ENCODE measurements at places on chromosomes 7 and 10.

DNA sequence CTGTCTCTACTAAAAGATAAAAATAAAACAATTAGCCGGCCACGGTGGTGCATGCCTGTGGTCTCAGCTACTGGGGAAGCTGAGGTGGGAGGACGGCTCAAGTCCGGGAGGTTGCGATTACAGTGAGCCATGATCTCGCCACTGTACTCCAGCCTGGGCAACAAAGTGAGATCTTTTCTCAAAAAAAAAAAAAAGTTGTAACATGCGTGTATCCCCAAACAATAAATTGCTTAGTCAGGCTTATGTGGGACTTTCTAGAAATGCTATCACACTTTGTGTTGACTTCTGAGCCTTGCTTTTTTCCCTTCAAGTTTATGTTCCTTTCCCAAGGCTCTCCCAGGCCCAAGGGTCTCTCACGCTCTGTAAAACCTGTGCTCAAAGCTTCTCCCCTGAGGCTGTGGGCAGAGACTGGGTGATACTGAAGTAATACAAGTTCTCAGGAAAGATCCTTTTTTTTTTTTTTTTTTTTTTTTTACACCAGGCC, 88.0 kb upstream of the TNS3 start:
- no peak for DNase-seq

DNA sequence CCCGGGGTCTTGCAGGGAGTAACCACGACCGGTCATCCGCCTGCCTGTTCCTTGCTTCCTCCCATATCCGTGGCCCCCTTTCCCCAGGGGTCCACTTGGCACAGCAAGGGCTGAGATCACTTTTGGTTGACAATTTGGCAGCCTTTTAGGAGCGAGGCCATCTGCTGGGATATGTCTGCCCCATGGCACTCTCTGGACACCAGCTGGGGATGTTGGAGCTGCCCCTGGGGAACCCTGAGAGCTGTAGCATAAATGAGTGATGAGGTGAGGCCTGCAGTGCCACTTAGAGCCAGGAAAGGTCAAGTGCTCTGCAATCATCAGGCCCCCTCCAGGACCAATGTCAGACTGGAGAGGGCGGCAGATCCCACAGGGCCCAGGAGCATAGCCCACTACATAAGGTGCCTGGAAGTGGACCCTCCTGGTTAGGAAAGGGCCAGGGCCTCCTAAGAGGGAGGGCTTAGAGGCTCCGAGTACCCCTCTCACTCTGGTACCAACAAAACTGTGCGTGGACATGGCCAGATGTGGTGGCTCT, 92.1 kb downstream of the HIP1 start:
- no peak for DNase-seq

DNA sequence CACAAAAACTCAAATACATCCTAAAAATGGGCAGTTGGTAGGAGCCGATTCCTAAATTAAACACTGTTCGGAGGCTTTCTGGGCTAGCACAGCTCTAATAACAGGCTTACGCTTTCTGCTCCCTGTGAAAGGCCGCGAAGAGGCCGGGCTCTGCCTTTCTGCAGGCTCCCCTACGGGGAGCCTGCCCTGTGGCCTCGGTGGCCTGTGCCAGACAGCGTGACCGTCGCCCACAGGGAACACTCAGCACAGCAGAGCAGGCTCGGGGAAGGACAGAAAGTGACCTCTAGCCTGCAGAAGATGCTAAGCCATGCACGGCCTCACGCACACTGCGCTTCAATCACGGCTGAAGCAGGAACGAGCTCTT, 64.2 kb downstream of the DIP2C start:
- no peak for DNase-seq

GRCh38 chr10:46305079-46305818, 18.5 kb downstream of the ANTXRL start:
- no peak for DNase-seq

DNA sequence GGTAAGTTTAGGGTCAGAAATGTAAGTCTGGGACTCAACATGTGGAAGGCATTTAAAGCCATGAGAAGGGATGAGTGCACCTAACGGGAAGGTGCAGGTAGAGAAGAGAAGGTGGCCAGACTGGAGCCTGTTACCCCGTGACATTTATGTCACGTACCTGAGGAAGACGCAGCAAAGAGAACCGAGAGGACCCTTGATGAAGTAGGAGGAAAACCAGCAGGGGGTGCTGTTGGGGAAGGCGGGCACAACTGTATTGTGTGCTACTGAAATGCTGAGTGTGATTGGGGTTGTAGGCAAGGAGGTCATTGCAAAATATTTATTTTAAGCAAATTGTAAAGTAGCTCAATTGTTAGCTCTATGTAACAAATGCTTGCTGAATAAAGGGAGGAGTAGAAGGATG, 338.2 kb upstream of the PRKCQ start:
- DNase-seq, result peak; percentile 54

DNA sequence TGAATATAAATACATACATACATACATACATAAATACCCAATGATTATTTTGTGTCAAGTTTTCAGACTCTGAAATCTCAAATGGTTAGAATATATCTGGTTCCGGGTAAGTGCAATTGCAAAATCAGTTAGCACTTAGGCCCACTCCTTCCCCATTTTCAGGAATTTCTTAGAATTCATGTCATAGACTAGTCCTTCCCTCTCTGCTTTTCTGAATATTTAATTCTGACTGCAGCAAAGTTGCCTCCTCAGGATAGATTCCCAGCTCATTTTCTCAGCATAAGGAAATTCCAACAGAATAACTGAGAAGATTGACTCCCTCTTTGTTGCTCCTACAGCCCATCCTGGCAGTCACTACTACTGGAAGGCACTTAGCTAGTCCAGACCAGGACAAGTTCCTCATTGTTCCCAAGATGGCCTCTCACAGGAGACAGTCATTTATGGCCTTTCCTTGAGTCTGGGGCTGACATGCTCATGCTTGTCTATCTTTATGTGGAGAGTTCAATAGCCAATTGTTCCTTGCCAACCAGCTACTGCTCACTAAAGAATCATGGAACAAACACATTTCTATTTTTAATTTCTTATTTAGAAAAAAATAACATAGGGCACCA, 142.9 kb upstream of the ITGB1 start:
- DNase-seq, result no peak

DNA sequence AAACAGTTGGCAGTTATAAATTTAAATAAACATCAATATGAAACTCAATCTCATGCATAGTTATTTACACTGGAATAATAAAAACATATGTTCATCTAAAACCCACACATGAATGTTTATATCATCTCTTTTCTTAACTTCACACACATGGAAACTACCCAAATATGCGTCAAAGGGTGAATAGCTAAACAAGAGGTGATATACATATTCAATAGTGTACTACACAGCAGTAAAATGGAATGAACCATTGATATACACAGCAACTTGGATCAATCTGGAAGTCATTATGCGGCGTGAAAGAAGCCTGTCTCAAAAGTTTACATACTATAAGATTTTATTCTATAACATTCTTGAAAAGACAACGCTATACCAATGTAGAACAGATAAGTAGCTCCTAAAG, 282.5 kb upstream of the POM121L12 start:
- DNase-seq, result no peak

DNA sequence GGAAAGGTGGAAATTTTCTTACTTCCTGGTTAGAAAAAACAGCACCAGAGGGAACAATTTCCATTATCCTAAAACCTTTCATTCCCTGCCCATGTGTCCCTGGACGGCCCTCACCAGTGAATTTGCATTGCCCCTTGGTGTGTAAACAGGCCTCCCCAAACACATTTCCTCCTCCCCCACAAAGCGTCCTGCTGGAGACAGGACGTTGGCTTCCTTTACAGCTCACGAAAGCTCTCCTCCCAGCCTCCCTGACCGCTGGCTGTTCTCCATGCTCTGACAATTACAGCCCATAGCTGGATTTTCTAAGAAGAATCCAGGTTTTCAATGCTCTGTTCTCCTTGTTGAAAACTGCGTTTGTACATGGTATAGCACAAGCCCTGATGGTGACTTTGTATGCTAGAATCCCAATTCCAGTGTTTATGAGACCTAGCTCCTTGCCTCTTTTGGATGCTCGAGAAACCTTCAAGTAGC, 724.2 kb upstream of the CELF2 start:
- DNase-seq, result no peak

DNA sequence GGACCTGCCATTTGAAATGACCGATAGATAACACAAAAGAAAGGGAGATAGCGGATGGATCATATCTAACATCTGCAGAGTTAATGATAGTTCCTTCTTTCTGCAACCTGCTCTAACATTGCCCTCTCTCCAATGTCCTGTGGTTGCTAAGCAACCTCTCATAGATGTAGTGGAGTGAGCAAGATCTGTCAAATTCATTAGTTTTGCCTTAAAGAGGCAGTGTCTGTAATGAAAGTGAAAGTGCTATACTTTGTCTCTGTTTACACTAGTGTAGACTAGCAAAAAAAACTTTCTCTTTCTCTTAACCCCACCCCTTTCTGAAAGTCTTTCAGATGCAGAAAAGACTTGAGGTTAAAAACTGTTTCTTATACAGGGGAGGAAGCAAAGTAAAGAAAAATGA, 1196.9 kb downstream of the SORCS3 start:
- no peak for DNase-seq

- no peak for DNase-seq
Observed at GRCh38 chr10:21261842-21262294, 263.6 kb downstream of the SKIDA1 start.

DNA sequence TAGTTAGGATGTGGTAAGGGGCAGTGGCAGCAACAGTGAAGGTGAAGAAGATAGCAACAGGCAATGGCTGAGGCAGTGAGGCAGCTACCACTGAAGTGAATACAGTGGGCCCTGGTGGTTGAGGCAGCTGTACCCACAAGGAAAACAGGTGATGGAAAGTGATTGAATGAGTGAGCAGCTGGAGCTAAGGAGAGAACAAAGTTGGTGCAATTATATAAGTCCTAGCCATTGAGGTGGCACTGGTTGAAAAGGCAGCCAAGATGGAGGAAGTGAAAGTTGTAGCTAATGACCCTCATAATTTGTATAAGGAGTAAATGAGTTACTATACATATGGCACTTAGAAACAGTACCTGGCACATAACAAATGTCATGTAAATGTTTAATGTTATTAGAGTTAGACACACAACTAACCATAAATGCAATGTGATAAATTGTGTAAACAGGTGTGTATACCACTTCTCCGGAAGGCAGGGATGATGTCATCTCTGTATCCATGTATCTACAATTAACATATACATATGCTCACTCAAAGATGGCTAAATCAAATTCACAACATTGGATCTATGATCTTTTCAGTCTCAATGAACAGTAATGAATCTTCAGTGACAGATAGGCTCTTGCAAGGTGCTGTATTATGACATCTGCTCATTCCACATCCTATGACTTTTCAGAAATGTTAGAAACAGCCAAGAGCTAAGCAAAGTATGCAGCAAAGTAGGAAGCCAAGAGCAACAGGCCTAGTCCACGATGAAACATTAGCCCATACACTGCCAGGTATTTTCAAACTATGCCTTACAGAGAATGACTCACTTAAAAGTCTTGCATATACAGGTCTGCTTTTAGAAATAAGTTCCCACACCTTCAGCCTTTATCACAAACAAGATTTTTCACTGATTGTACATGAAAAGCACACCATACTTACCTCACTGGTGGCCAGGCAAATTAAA, 10.7 kb downstream of the XPNPEP1 start:
- no peak for DNase-seq

DNA sequence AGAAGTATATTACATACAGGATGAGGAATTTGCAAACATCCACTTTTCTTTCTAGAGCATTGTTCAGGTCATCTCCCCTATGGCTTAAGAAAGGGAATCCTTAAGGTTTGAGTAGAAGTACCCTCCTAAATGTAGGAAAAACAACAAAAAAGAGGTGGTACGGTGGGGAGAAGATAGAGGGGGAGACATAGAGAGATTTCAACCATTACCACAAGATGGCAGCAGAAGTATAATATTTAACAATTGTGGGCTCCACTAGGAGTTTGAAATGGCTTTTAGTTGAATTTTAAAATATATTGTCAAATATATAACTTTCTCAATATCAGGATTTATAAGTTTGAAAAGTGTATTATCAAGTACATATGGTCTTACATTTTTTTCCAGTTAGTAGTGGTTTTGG, 72.7 kb upstream of the PRKG1 start:
- no peak for DNase-seq

- no peak for DNase-seq
Observed at GRCh38 chr7:92794831-92795230, 41.5 kb downstream of the CDK6 start.

GRCh38 chr7:20279979-20280378, 50.7 kb upstream of the ITGB8 start:
- no peak for DNase-seq

GRCh38 chr10:1660815-1661214, 76.5 kb downstream of the ADARB2 start:
- no peak for DNase-seq

DNA sequence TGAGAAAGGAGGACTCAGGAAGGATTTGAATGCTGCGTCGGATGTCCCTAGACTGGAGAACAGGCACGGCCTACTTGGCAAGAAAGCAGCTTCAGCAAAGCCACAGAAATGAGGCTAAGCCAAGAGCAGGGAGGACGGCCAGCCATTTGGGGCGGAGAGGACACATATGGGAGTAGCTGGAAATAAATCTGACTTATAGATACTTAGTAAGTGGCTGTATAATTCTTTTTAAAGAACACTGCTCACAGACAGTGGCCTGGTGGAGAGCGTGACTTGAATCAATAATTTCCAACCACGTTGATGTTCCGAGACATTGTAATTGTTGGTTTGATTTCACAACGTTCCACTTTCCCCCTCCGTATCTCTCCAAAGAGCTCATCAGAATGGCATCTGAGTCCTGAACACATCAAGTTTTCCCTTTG, 67.7 kb upstream of the JCAD start:
- no peak for DNase-seq

- DNase-seq, result no peak
Observed at GRCh38 chr10:120949609-120950031, 98.5 kb downstream of the WDR11 start.

DNA sequence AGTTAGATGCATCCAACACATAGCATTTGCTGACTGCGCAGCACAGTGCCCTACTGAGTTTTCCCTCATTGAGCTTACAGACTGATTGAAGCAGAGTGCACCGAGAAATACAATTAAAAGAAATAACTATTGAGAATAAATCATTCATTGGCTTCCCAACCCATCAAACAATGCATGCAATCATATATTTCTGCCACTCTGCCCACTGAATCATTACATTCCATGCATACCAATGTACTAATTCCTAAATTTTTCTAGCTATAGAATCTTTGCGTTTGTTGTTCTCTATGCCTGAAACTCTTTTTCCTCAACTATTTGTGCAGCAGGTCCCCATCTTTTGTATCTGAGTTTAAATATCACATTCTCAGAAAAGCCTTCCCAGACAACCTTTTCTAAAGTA, 783.8 kb downstream of the SORCS1 start:
- DNase-seq, result no peak

All from stimulated activated CD4-positive, alpha-beta T cell treated with anti-CD3 and anti-CD28 coated beads, TNF-alpha, amount 100 ng/mL, for 48 hours (primary cell).